ENCODE measurements at places on chromosomes 5 and 9.

DNA sequence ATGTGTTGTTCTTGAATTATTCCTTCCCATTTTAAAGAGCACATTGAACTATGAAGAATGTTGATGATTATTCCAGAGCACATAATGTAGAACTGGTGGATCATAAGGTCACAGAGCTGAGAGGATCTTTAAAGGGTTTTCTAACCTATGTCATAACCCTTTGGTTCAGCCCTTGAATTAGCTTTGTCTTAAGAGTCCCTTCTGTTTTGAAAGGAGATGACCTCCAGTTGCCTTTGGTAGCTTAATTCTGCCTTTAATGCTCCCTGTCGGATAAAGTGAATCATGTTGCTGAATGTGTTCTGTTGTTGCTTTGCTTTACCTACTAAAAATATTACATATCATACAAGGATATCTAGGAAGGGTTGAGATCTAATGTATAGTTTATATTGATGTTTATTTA lies 99.1 kb upstream of the PRRC1 start:
- DNase-seq, result no peak

- no peak for DNase-seq
Observed at GRCh38 chr9:98658951-98659351, 49.8 kb downstream of the GABBR2 start.

GRCh38 chr9:106707738-106708474 lies 155.1 kb upstream of the ZNF462 start:
- DNase-seq, result no peak

DNA sequence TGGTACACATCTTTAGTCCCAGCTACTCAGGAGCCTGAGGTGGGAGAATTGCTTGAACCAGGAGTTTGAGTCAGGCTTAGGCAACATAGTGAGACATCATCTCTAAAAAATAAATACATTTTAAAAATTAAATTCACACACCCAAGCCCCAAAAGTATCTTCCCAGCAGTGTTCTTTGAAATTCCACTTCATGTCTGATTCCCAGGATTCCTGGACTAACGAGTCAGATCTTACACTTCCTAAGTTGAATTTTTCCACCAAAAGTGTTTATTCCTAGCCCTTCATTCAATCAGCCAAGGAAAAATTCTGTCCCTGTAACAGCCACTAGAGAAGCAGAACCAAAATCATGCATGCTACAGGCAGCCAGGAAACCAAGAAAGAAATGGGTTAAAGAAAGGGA lies 970.9 kb downstream of the EFNA5 start:
- no peak for DNase-seq

- no peak for DNase-seq
Observed at GRCh38 chr5:112923148-112923917, 1.3 kb upstream of the REEP5 start.

DNA sequence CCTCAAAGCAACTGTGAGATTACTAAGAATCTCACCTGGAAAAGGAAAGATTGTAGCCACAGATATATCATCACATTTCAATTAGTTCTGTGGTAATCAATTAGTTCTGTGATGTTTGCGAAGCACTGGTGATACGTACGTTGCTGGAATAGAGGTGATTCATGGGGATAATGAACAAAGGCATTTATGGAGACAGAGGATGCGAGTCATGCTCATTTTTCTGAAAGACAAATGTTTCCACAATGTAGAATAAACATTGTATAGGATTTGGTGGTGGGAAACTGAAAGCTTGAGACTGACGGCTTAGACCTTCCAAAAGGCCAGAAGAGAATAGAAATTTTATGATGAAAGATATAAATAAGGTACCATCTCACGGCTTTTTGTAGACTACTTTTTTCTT lies 507.3 kb upstream of the TYRP1 start:
- DNase-seq, result no peak

- no peak for DNase-seq
Observed at GRCh38 chr5:64637144-64637543, 53.2 kb upstream of the SHISAL2B start.

- no peak for DNase-seq
Observed at GRCh38 chr5:140000332-140000731, 42.8 kb downstream of the NRG2 start.

- no peak for DNase-seq
Observed at GRCh38 chr5:173438951-173439350, 110.7 kb upstream of the STC2 start.

- DNase-seq, result no peak
Observed at GRCh38 chr5:63211448-63212132, 633.0 kb downstream of the LRRC70 start.

DNA sequence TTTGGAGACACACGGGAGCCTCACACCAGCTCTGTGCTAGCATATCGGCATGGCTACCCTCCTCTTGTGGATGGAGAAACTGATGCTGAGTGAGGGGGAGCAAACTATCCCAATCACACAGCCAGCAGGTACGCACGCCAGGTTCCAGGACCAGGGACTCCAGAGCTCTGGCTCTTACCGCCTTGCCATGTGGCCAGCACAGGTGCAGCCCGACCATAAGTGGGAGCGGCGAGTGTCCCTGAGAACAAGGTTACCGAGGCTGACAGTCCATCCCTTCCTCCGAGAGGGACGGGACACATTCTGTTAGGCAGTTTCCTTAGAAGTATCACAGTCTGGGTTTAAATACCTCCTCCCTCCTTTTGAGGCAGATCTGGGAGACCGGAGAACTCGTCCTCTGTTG lies 86.0 kb downstream of the PAX5 start:
- no peak for DNase-seq

GRCh38 chr5:176533894-176534611 lies 3.1 kb downstream of the RNF44 start:
- DNase-seq, result no peak

DNA sequence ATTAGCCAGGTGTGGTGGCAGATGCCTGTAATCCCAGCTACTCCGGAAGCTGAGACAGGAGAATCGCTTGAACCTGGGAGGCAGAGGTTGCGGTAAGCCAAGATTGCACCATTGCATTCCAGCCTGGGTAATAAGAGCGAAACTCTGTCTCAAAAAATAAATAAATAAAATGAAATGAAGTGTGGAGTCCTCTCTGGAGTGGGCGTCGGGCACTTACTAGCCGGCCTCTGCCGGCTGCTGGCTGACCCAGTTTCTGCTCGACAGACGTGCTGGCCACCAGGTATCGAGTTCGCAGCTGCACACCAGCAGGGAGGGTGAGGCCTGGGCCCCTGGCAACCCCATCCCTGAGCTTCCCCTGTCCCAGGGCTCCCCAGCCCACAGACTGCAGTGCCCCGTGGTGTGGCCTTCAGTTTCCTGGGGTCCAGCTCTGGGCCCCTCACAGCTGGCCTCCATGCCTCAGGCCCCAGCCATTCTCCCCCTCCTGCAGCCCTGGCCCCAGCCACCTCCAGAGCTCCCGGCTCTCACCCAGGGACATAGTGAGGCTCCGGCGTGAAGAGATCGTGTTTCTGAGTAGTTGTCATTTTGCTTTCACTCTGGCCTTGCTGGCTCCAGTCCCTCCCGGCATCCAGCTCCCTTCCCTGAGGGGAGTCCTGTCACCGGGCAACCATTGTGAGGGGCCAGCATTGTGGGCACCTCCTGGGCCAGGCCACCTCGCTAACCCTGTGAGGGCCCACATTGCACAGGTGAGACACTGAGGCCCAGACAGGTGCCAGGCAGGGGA lies 3.8 kb upstream of the STPG3 start:
- no peak for DNase-seq

GRCh38 chr9:120965344-120966012 lies 38.9 kb upstream of the TRAF1 start:
- DNase-seq, result no peak

- no peak for DNase-seq
Observed at GRCh38 chr5:140214831-140215230, 39.8 kb downstream of the CYSTM1 start.

DNA sequence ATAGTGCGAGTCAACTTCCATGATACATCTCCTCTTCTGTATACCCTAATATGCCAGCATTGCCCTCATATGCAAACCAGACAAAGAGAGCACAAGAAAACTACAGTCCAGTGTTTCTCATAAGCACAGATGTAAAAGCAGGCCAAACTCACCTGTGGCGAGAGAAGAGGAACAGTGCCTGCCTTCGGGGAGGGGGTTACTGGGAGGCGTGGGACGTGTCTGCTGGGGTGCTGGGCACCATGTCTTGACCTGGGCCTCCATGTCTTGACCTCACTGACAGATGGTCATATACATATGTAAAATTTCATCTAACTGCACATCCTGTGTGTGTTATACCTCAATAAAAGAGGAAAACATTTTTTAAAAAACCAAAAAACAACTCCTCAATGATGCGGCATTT lies 159.3 kb upstream of the PPP1R26 start:
- DNase-seq, result no peak

DNA sequence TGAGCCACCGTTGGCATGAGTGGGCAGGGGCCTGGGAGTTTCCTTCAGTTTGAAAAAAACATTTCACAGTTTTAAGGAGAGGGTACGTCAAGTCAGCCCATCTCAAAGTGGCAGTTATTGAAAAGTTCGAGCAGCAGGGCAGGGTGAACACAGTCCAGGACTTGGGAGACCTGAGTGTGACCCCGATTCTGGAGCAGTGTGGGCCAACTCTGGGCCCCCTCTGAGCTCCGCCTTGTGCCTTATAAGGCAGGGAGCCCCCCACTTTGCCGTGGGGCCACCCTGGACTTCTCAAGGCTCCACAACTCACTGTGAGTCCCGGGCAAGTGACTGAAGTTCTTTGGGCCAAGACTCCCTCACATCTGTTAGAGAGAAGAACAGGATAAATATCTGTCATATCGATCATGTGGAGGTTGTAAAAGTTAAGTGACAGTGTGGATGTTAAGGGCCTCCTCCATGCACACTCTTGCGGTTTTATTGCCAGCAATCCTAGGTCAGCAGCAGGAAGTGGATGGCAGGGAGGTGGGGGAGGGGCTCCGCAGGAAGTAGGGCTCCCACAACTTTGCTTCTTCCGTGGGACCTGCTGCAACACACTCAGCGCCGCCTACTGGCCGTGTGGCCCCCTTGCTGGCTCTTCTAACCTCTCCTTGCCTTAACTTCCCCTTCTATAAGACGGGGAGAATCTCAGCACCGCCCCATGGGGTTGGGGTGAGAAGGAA lies 38.4 kb downstream of the HRH2 start:
- no peak for DNase-seq

DNA sequence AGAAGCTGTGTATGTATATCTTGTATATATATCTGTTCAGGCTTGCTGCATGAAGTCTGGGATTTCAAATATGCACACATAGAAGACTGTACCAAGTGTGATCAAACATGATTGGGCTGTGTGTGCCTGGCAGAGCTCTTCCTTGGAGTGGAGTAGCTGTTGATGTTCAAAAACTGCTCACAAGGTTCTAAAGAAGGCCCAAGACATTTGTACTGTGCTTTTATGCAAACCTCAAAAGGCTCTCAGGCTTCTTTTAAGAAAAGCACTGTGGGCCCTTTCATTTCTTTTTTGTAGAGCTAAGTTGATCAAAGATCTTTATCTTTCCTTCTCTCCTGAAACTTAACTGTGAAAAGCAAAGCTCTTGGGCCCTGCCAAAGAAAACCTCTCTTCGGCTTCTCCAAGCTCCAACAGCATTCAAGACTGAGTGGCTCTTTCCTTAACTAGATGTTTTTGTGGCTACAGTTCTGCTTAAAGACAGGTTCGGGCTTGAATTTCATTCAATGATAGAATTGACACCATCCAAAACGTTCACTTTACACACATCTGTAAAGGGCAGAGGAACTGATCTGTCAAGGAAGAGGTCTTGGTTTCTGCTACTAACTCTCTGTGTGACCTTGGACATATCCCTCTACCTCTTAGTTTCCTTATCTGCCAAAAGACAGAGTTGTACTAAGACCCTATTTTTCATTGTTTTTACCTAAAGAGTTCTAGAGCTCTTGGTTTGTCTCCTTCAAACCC lies 105.8 kb upstream of the IL6ST start:
- DNase-seq, result no peak

GRCh38 chr5:72070529-72070928 lies 36.7 kb upstream of the MAP1B start:
- DNase-seq, result no peak

DNA sequence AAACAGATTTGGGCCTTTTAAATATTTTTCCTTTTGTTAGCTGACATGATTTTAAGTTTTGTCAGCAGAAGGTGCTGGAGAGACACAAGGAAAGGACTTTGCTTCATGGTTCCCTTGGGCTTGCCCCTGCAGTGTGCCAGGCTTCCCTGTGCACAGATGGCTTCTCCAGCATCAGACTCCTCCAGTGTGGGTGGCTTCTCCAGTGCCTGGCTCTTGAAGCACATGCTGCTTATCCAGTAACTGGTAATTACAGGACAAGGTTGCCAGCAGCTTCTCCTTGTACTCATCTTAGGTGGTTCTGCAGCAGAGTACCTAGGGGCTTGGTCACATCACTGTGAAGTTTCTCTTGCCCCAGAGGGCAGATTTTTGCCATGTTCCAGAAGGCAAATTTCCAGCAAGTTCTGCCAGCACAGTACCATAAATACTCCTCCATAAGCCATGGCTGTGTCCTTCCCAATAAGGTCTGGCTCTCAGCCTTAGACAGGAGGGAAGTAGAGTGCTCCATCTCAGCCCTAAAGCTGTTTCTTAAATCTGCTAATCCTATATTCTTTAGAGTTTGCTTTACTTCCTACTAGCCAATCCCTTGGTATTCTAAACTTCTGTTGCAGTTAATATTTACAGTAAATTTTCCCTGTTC lies 62.4 kb downstream of the PJA2 start:
- no peak for DNase-seq

DNA sequence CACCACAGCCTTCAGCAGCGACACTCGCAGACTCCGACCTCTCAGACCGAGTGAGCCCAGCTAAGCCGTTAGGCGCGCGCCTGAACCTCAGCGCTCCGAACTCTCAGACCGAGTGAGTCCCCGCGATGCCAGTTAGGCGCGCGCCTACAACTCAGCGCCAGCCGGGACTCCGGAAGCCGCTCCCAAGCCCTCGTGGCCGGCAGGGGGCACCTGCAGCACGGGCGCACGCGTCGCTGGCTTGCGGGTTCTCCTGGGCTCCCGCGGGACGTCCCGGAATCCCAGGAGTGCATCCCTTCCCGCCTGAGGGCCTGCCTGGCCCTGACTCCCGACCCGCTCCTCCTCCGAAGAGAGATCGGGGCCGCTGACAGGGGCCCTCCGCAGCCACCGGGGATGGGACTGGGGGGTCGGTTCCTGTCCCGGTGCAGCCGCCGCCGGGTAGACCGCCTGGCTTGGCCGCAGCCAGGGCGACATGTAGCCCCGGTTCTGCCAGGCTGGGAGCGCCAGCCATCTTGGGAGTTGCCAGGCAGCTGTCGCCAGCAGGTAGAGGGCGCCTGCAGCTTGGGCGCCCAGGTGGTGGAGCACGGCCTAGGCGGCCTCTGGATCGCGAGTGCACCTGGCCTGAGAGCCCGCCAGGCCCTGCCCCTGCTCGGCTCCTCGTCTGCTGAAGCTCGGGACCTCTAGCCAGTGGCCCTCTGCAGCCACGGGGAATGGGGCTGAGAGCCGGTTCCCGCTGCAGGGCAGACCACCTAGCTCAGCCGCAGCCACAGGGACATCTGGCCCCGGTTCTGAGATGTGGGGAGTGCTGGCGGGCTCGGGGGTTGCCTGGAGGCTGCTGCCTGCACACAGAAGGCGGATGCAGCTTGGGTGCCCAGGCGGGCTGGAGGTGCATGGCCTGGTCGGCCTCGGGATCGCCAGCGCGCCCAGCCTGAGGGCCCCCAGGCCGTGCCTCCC lies at the start of gene ANKRD18A:
ANKRD18A (minus strand) TSS at position 114 of the 951 bp plus-strand sequence. CDS start 311 bp downstream, outside the sequence.
- no peak for DNase-seq
